Activated T-cell treated with anti-CD3 and anti-CD28 coated beads, Interleukin-2, amount 50 U/mL, for 72 hours (primary cell): ENCODE measurements at places on chromosomes 13 and 19. TPM values are rescaled to one million over a fixed set of nuclear protein-coding genes. Genes with fewer than 3 reads are reported as not detected.

The ICAM3 gene
- total RNA-seq, result 163 TPM

GRCh38 chr13:33057019-33057780 lies 41.0 kb downstream of the KL start:
- H3K4me3 ChIP-seq, result no peak overlapping the region
- no peak overlapping the region for H3K27ac ChIP-seq
- DNase-seq, result no peak
- no peaks in the 10 kb centered on the region for H3K27me3 ChIP-seq
- H3K36me3 ChIP-seq, result no peaks in the 10 kb centered on the region

The THAP8 gene
- total RNA-seq, result 1.3 TPM

DNA sequence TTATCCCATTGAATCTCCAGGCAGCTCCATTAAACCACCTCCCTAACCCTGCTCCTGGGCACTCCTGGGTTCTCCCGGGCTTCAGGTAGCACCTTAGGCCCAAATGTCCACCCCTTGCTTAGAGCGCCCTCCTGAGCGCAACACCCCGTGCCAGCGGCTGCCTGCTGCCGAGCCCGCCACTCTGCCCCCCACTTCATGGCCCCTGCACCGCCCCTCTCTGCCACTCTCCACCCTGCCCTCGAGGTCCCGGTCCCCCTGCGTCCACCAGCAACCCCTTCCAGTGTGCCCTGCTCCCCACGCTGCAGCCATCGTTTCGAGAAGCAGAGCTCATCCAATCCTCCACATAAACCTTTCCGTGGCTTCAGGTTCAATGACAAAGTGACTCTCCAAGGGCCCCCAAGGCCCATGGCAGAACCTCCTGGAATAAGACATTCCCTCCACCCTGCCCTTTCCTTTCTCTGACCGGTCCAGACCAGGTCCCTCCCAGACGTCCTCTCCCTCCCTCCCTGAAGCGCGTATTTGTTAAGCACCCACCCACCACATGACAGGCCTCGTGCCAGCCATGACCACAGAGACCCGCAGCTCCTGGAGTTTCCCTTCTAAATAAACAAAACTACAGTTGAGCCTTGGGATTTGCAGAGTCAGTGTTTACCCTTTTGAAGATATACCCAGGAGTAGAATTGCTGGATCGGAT lies 66.6 kb downstream of the ARHGEF18 start:
- no peak overlapping the region for H3K4me3 ChIP-seq
- peaks cover 17% of the 10 kb centered on the region for H3K4me1 ChIP-seq
- peaks cover 12% of the 10 kb centered on the region for H3K36me3 ChIP-seq
- no peaks in the 10 kb centered on the region for H3K27me3 ChIP-seq
- no peak for DNase-seq
- no peak overlapping the region for H3K27ac ChIP-seq

DNA sequence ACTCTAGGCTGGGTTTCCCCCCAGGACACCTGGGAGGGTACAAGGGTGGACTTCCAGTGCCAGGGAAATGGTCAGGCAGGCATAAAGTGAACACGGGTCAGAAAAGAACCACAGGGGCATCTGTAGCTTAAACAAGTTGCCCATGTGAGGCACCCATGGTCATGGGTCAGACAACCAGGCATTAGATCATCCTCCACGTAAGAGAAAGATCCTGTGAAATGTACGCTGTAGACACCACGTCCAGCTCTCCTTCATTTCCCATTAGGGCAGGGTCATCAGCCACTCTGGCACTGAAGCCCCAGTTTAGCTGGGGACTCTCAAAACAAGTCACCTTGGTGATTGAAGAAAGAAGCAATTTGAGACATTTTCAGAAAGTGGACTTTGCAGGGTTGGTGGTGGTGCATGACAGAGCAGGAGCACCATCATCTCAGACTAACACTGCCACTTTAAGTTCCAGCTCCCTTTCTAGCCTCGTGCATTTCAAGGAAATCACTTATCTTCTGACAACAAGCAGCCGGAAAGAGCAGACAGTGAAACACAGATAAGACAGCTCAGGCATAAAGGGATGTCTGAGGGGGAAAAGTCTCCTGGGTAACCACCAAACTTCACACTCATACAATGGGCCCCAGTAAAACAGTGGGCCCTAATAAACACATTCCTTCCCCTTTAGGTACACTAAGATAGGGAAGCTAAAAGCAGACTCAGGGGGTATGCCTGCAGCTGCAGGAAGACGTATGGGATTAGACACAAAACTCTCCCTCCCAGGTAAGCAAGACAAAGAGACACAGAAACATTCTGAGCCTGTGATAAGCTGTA lies 16.1 kb upstream of the SIGLEC6 start:
- H3K4me3 ChIP-seq, result peak overlapping the region; percentile 14
- peaks cover 2% of the 10 kb centered on the region for H3K36me3 ChIP-seq
- H3K27ac ChIP-seq, result no peak overlapping the region

The SYT3 gene
- 0.72 TPM for total RNA-seq

- H3K27ac ChIP-seq, result no peak overlapping the region
- no peaks in the 10 kb centered on the region for H3K4me1 ChIP-seq
- no peaks in the 10 kb centered on the region for H3K36me3 ChIP-seq
- no peak for DNase-seq
- no peak overlapping the region for H3K4me3 ChIP-seq
- no peaks in the 10 kb centered on the region for H3K27me3 ChIP-seq
Measured at GRCh38 chr19:4448147-4448985, 9.2 kb downstream of the UBXN6 start.

The KIRREL2 gene
- 3.0 TPM for total RNA-seq

GRCh38 chr13:49791711-49792549 lies 552 bp downstream of the KPNA3 start:
- peaks cover 33% of the 10 kb centered on the region for H3K4me1 ChIP-seq
- DNase-seq, result peak; percentile 63
- H3K4me3 ChIP-seq, result peak overlapping the region; percentile 92
- H3K36me3 ChIP-seq, result no peaks in the 10 kb centered on the region

DNA sequence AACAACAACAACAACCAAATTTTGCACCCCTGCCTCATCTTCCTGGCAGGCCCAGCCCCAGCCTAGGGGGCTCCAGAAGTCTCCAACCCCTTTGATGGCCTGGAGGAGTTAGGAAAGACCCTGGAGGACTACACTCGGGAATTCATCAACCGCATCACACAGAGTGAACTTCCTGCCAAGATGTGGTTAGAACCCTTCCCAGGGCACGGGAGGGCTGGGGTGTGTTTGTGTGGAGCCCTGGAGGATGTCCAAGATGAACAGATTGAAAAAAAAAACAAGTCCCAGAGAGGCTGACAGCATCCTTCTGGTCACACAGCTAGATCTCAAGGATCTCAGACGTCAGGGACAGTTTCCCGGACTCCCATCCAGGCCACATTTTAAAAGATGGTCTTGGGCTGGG lies 13.3 kb downstream of the APOC1 start:
- no peak for DNase-seq
- H3K36me3 ChIP-seq, result no peaks in the 10 kb centered on the region
- no peak overlapping the region for H3K4me3 ChIP-seq

The ZNF460 gene
- total RNA-seq, result 114 TPM

DNA sequence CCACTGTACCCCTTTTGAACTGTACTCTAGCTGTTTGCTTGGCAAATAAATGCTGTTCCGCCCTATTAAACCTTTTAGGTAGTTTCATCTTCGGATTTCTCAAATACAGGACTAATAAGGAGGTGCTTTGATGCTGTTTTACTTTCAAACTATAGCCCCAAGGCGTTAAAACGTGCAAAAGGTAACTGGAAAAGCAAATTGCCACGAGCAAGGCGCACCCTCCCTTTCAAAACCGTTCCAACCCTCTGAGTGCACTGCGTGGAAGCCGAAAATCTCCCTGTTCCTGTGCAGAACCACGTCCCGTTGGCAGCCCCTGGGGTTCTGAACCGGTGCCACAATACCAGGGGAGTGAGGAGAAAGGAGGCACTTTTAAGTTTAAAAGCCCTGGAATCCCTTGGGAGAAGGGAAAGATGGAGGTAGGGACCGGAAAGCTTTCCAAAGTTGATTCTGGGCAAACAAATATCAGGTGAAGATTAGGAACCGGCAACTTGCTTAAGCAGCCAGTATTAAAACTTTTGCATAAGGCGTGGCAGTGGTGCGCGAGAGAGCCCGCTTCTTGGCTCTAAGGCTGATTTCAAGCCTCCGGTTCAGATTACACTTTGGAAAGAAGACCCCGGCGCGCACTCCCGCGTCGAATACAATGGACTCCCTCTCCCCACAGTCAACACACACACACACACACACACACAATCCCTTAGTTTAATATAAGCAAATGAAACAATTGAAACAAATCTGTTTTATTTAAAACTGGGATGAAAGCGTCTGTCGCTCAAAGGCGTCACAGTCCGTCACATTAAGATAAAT lies 9.5 kb downstream of the POU4F1 start:
- peaks cover 12% of the 10 kb centered on the region for H3K4me1 ChIP-seq

DNA sequence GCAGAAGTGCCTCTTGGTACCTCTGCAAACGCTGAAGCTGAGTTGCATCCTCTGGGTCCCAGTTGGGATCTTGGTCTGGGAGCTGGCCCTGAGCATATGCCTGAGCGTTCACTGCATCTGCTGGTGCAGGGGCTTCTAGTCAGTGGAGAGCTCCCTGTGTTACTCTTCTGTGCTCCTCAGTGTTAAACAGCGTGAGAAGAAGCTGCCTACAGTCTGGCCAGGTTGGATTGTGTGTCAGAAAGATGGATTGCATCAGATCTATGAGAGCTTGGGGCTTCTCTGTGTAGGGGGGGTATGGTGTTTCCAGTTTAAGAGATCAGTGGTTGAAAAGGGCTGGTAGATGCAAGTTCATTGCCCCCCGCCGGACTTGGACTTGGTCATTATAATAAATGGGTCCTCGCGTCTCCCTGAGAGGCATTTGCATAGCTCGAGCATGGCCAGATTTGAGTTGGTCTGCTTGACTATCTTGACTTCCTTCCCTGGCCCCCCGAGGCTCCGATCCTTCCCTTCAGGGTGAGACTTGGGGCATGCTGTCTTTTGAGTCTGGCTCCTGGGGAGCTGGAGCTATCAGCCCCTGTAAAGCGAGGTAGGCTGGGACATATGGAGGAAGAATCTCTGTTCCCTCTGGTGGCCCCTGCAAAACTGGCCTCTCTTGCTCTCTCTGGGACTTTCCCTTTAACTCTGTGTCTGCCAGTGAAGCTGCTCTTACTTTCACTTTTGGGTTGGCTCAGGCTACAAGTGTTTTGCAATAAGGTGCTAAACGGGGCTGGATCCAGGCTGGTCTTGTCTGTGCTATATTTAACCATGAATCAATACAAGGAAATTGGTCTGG lies 52.9 kb downstream of the OR10H4 start:
- H3K36me3 ChIP-seq, result peaks cover under 1% of the 10 kb centered on the region
- no peaks in the 10 kb centered on the region for H3K27me3 ChIP-seq
- peak; percentile 45 for DNase-seq
- peak overlapping the region; percentile 69 for H3K27ac ChIP-seq
- peak overlapping the region; percentile 81 for H3K4me3 ChIP-seq
- peaks cover 31% of the 10 kb centered on the region for H3K4me1 ChIP-seq

- DNase-seq, result no peak
- H3K4me3 ChIP-seq, result no peak overlapping the region
- peaks cover 3% of the 10 kb centered on the region for H3K36me3 ChIP-seq
- no peak overlapping the region for H3K27ac ChIP-seq
Measured at GRCh38 chr19:32388393-32388855, 17.1 kb upstream of the DPY19L3 start.

DNA sequence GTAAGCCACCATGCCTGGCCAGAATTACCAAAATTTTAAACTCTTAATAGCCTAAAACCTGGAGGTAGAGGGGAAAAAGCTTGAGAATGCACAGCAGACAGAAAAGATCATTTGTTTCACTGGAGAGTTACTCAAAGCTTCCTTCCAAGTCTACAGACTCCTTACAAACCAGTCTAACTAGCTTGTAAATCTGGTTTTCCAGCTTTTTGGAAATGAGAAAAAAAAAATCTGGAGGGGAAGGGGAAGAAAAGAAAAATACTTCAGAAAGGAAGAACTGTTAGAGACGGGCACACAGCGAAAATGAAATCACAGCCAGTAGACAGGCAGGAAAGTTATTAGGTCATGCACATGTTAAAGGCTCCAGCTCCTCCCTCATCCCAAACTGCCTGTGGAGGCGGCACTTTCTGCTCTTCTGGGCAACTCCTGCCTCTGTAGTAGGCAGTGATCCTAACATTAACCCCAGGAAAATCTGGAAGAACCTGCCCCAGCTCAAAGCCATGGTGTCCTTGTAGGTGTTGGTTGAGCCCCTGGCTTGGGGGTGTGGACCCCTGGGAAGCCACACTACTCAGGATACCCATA lies 17.3 kb downstream of the PARP4 start:
- no peaks in the 10 kb centered on the region for H3K27me3 ChIP-seq
- no peaks in the 10 kb centered on the region for H3K4me1 ChIP-seq
- no peak overlapping the region for H3K27ac ChIP-seq
- peaks cover 7% of the 10 kb centered on the region for H3K36me3 ChIP-seq
- no peak for DNase-seq
- H3K4me3 ChIP-seq, result no peak overlapping the region

The ICAM5 gene
- 3.1 TPM for total RNA-seq

The PGPEP1 gene
- 55.5 TPM for total RNA-seq

DNA sequence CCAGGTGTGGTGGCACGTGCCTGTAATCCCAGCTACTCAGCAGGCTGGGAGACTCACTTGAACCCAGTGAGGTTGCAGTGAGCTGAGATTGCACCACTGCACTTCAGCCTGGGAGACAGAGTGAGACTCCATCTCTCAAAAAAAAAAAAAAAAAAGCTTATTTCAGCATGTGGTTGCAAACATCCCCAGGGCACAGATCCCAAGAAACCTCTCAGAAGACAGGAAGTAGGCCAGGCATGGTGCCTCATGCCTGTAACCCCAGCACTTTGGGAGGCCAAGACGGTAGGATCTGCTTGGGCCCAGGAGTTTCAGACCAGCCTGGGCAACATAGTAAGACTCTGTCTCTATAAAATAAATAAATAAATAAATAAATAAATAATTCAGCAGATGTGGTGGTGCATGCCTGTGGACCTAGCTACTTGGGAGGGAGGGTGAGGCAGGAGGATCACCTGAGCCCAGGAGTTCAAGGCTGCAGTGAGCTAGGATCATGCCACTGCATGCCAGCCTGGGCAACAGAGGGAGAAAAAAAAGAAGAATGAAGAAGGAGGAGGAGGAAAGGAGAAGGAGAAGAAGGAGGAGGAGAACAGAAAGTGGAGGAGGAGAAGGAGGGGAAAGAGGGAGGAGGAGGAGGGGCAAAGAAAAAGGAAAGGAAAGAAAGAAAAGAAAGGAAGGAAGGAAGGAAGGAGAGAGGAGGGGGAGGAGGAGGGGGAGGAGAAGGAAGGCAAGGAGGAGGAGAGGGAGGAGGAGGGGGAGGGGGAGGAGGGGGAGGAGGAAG lies 4.3 kb upstream of the LRRC8E start:
- no peak overlapping the region for H3K4me3 ChIP-seq
- peaks cover 3% of the 10 kb centered on the region for H3K27me3 ChIP-seq
- no peak overlapping the region for H3K27ac ChIP-seq

- H3K27me3 ChIP-seq, result no peaks in the 10 kb centered on the region
- no peak overlapping the region for H3K27ac ChIP-seq
- DNase-seq, result no peak
- H3K36me3 ChIP-seq, result no peaks in the 10 kb centered on the region
- H3K4me3 ChIP-seq, result no peak overlapping the region
- no peaks in the 10 kb centered on the region for H3K4me1 ChIP-seq
Measured at GRCh38 chr19:32881766-32882165, 12.2 kb upstream of the SLC7A9 start.
